Activated T-cell treated with anti-CD3 and anti-CD28 coated beads, Interleukin-2, amount 50 U/mL, for 48 hours (primary cell): ENCODE measurements at places on chromosomes 3 and 15.

DNA sequence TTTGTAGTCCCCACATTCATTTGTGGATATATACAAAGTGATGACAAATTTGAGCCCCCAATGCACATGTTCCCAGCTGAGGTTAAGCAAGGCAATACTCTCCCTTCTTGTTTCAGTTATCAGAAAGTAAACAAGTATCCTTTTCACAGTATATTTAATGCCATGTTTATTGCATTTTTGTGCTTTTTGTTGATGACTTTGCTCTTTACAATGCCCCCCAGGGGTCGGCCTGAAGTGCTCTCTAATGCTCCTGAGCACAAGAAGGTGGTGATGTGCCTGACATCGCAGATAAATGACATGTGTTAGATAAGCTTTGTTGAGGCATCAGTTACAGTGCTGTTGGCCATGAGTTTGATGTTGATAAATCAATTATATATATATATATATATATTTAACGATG lies 57.7 kb upstream of the THSD4 start:
- no peak for DNase-seq

DNA sequence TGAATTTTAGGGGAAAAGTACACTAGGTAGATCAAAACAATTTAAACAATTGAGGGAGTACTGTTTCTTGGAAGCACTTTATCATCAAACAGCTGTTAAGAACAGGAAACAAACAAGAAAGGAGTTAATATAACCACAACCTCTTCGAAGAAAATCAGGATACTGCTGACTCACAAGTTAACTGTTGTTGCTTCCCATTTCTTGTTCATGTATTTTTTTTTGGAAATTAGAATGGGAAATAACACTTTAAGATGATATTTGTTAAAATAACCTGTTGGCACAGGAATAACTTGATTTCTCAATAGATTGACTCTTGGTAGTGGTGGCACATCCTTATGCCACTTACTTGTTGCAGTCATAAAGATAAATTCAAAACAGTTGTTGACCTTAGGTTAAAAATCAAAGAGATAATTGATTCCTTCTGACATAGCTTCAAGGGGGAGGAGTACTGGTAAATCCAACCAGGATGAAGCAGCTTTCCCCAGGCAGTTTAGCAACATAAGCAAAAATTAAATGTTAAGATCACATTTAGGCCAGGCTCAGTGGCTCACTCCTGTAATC lies 3.3 kb downstream of the BNIP2 start:
- DNase-seq, result no peak

DNA sequence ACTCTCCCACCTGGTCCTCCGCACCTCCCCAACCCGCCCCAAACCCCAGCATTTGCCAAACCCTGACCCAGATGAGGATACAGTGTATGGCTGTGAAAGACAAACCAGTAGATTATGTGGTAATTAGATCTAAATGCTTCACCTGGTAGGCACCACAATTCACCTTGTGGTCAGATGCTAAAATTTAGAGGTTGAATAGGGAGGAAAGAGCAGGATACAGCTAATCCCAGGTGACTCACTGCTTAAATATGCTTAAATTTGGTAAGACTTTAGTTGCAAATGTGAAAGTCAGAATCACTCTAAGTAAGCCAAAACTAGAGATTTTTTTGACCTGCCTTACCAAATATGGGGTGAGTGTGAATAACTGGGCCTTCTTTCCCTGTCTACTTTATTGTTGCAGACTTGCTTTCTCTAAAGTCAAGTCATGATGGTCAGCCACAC lies 105.5 kb downstream of the MME start:
- DNase-seq, result no peak

- DNase-seq, result no peak
Observed at GRCh38 chr3:14290631-14291385, 111.6 kb upstream of the SLC6A6 start.

GRCh38 chr3:182521339-182521738 lies 272.0 kb upstream of the ATP11B start:
- no peak for DNase-seq

- DNase-seq, result no peak
Observed at GRCh38 chr15:31871166-31871886, 159.0 kb upstream of the CHRNA7 start.

DNA sequence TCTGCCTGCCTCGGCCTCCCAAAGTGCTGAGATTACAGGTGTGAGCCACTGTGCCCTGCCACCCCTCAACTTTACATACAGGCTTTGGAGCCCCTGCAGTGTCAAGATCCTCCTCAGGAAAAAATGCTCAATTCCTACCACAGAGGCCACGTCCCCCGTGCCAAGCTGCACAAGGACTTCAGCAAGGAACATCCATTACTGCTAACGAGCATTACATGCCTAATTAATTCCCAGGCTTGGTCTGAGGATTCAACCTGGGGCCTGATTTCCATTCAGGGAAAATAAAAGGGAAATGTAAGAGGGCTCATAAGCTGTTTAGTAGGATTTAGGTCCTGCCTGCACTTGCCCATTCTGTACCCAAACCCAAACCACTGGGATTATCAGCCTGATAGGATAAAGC lies 161.4 kb downstream of the RAB11A start:
- no peak for DNase-seq

DNA sequence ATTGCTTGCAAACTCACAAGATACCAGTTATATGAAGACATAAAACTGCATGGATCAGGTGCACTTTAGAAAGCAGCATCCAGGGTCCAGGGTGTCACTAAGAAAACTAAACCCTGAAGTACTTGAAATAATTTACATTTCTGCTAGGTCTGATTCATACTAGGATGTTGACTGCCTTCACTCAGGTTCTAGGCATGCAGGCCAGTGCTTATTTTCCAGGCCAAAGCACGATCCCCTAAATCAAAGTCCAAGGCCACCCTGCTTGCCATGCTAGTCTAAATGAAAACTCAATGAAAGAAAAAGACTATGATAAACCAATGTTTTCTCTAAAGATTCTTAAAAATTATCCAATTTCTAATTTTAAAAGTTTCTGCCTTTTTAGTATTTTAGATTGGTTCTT lies 49.4 kb downstream of the GREM1 start:
- DNase-seq, result no peak

- no peak for DNase-seq
Observed at GRCh38 chr3:44111482-44111881, 130.2 kb upstream of the TOPAZ1 start.

GRCh38 chr15:89330881-89331595 lies 3.6 kb downstream of the POLG start:
- DNase-seq, result no peak

- no peak for DNase-seq
Observed at GRCh38 chr15:66614951-66615760, 49.4 kb upstream of the LCTL start.

DNA sequence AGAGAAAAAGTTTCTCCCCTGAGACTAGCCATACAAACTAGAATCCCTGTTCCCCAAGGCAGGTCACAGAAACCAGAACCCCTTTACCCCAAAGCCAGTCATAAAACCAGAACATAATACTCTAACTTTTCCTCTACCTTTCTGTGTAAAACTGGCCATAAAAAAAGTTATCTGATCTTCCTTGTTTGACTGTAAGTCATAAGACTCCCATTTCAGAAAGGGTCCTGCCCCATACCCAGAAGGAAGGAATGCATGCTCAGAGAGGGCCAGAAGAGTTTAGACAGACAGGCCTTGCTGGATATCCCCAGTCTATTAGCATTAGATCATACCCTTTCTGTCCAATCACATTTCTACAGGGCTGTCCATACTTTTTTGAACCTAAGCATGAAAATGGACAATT lies 27.2 kb downstream of the SCN11A start:
- no peak for DNase-seq

DNA sequence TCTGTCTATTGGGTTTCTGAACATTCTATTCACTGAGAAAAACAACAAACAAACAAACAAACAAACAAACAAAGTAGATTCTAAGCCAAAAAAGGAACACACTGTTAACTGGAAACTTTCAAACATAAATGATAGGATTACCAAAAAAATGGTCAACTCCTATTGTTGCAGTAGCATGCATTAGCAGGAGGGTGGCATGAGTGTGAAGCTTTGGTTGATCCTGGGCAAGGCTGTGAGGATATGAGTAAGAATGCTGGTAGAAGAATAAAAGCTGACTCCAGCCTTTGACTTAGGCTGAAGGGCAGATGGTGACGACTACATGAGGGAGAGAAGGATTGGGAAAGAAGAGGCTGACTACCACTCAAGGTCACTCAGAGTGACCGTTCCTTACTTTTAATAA lies 810.3 kb downstream of the VGLL3 start:
- DNase-seq, result no peak

DNA sequence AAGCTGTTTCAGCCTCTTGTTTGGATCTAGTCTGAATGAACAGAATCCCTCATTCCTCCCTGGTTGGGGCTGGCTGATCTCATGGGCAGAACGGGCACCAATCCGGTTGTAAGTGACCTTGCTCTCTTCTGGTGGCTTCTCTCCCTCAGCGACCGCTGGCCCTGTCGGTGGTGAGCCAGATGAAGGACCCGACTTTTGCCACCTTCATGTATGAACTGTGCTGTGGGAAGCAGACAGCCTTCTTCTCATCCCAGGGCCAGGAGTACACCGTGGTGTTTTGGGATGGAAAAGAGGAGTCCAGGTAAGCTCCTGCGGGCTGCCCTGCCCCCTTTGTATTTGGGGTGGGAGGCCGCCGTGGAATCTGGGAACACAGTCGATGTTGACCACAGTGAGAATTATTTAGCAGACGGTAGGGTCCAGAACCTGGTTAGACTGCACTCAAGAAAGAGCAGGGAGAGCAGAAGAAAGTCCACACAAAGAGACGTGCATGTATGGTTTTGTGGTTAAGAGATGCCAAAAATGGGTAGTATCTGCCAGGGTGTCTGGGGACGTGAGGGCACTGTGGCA lies 138.8 kb downstream of the LRRK1 start:
- peak; percentile 4 for DNase-seq

DNA sequence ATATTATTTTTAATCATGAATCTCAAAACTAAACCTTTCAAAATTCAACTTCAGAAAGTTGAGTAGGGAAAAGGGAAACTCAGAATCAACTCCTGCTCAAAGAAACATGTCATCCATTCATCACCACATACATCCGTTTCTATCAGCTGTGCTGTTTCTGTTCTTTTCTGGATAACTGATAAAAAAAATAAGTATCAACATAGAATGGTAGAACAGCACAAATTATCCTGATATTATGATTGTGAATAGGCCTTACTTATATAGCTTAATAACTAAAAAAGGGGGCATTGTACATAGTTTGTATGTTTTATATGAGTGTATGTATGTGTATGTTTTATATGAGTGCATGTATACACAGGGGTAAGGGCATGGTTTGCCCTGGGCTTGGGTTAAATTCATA lies 3.1 kb downstream of the TM4SF1 start:
- no peak for DNase-seq

GRCh38 chr3:14507305-14507741 lies 32.8 kb downstream of the GRIP2 start:
- DNase-seq, result no peak

GRCh38 chr15:65646486-65646885 lies 24.7 kb downstream of the SLC24A1 start:
- no peak for DNase-seq

GRCh38 chr3:53885239-53885638 lies 3.3 kb upstream of the ACTR8 start:
- no peak for DNase-seq

- no peak for DNase-seq
Observed at GRCh38 chr3:99504258-99504657, 134.1 kb upstream of the COL8A1 start.

- DNase-seq, result no peak
Observed at GRCh38 chr3:134608771-134609435, 41.9 kb downstream of the KY start.

DNA sequence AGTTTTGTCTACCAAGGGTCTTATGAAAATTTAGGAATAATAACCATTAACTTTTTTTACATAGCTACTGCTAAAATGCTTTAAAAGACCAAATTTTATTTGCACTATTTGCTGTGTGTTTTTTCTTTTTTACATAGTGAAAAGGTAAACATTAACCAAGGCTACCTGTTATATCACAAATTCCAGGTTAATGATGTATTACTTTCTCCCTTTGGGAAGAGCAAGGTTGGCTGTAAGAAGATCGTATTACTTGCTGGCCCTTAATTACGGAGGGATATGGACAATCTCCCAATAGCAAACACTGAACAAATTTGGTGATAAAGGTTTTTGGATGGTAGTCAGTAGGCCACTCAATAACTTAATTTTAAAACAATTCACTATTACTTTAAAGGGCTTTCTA lies 22.4 kb downstream of the LRRC58 start:
- no peak for DNase-seq

- no peak for DNase-seq
Observed at GRCh38 chr3:171260466-171260865, 199.7 kb downstream of the TNIK start.

DNA sequence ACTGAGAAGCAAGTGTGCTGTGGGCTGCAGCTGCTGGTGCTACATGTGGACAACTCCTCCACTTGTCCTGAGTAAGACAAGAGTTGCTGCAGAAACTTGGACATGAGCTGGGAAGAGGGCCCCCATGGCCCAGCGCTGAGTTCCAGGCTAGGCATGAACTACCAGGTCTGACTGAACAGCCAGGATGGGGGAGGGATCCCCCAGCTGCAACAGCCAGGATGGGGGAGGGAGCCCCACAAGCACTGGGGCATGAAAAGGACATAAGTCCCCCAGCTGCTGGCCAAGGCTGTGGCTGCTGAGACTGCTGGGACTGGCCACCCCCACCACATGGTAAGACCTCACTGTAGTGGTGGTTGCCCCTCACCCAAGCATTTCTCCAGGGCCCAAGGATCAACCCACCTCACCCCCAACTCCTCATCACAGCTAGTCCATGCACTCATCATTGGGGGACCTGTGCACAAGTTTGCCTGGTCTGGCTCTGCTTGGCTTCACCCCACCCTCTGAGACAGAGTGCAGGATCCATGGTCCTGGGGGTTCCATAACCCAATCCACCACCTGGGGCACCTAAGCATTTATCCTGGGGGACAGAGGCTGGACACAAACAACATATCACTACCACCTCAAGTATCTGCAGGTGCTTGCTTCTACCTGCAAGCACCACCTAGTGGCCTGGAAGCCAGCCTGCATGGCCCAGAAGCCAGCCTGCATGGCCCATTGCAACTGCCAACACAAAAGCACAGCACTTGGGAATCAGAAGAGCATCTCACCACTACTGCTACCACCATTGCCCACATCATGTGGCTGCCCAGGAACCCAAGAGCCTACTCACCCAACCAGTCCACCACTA lies 84.5 kb upstream of the STT3B start:
- DNase-seq, result peak; percentile 46

- no peak for DNase-seq
Observed at GRCh38 chr3:49386056-49386756, 25.6 kb downstream of the RHOA start.

- no peak for DNase-seq
Observed at GRCh38 chr15:57923750-57924149, 141.8 kb downstream of the ALDH1A2 start.

GRCh38 chr3:64621726-64622395 lies 65.9 kb downstream of the ADAMTS9 start:
- no peak for DNase-seq
